ENCODE measurements at places on chromosomes 7 and 10.
A peak's percentile ranks its signal among the peaks of the same experiment; 100 is the strongest.

DNA sequence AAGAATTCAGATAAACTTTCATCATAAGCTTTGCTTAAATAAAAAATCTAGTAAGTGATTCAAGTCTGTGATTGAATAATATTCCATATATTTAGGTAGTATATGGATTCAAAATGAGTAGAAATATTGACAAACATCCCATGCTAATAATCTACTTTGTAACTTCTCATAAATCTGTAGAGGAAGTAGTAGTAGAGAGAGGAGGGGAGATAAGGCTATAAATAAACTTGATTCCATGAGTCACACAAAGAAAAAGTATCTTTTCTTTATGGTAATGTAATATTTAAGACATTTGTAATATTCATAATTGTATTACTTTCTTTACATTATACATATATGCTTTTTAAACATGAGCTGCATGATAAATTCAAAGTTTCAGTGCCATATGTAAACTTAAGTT lies 25.6 kb upstream of the CD36 start:
- DNase-seq = no peak

GRCh38 chr10:71622154-71622526 lies 97.4 kb downstream of the C10orf105 start:
- no peak for DNase-seq

- no peak for DNase-seq
These were observed 280.9 kb upstream of the AKR1E2 start for GRCh38 chr10:4545062-4545461.

DNA sequence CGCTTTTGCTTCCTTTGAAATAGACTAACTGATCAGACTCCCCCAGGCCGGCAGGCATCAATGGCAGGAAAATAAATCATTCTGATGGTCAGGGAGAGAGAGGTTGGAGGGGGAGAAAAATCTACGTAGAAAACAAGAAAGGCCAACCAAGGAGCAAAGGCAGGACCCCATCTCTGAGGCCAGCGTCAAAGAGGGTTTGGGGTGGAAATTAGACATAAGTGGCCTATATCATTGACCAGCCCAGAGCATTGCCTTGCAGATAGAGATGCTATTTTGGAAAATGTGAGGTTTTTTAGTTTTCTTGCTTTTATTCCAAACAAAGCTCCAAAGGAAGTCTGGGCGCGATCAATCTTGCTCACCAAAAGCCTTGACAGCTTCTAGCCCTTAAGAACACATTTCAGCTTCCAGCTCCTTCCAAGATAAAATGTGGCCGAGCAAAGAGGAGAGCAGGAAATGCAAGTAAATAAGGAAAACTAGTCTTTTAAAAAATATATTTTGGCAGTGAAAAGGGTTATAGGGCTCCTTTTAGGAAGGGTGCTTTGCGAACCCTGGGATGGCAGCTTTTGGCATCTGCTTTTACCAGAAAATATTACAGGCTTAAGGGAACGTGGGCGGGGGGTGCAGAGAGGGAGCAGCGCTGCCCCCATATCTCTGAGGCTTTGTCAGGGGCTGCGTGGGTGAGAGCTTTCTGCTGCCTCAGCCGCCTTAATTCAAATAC lies 2.0 kb upstream of the HOXA2 start:
- DNase-seq = no peak

GRCh38 chr10:92615515-92615914 lies 22.6 kb downstream of the KIF11 start:
- DNase-seq = no peak

GRCh38 chr7:55565681-55566080 lies 6.6 kb downstream of the VOPP1 start:
- peak; percentile 25 for DNase-seq

- no peak for DNase-seq
These were observed 53.9 kb upstream of the IL6 start for GRCh38 chr7:22672846-22673680.

DNA sequence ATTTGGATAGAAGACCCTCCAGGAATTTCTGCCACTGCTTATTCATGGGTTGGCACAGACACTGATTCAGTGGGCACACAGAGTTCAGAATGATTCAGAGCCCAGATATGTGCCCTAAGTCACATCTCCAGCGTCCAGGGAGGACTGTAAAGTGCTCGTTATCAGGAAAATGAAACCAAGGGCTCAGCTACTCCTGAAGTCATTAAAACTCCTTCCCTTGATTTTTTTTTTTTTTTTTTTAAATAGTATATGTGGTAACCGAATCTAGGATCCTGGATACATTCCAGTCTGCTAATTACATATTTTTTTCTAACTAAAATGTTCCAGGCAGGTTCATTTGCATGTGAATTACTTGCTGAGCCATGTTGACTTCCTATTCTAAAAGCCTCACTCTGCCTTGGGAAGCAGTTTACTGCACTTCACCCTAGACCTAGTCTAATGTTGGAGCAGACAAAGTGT lies 34.7 kb downstream of the MET start:
- DNase-seq = no peak

GRCh38 chr10:2263561-2263960 lies 526.2 kb upstream of the ADARB2 start:
- DNase-seq = no peak

GRCh38 chr10:79610601-79611191 lies at the start of gene SFTPA1:
Gene SFTPA1, plus strand, starts transcription at chr10:79610939. Its CDS starts 887 bp downstream, at chr10:79611826.
- DNase-seq = no peak

DNA sequence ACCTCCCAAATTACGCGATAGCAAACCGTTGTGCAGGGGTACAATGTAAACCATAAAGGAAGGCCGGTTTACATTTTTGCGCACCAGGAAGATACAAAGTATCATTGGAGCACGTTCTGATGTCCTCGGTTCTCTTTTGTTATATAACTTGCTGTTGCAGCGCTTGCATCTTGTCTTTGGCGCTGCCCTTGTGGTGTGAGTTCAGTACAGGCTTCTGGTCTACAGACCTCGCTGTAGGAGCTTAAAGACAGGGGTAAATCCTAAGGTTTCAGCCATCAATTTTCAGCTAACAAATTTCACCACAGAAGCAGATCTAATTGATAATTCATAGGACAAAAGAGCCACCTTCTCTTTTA lies 1.5 kb upstream of the MKX start:
- no peak for DNase-seq

DNA sequence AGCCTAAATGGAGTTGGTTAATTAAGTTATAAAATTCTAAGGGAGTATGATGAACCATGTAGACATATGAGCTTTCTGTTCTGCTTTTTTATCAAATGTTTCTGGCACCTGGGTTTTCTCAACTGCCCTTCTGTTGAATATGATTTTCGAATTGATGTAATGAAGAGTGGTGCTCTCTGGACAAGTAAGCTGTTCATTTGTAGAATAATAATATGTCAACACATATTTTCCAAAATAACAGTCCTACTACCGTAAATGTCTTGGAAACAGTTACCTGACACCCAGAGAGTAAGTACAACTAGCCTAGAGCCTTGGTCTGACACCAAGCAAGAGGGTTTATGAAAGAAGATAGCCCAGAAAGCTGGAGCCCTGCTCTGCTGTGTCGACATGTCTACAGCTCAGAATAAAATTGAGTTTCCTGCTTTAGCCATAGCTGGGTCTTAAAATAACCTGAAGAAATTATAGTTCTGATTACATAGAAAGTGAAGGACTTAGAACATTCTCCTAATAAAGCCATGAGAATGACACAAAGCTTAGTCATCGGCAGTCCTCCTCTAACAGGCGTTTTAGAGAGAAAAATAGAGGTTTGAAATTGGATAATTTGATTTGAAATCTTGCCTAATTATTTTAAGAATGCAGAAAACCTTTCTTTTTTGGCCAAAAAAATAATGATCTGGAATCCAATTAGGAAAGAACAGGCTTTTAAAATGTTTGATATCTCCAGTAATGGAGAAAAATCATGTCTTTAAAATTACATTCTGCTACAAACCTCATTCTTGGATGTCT lies 25.1 kb downstream of the HDAC9 start:
- no peak for DNase-seq

DNA sequence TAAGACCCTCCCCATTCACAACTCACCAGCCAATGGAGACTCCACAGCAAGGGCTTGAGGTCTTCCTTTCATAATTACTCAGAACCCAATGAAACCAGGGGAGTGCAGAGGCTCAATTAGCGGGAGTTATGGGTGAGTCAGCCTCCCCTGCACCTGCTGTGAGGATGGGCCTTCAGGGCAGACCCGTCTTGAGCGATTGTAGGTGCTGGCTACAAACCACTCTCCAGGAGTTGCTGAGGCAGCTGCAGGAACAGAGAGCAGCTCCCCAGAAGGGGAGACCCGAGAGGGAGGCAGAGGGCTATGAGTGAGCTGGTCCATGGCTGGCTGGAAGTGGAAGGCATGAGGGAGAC lies 58.5 kb upstream of the SORCS3 start:
- DNase-seq = peak; percentile 19

DNA sequence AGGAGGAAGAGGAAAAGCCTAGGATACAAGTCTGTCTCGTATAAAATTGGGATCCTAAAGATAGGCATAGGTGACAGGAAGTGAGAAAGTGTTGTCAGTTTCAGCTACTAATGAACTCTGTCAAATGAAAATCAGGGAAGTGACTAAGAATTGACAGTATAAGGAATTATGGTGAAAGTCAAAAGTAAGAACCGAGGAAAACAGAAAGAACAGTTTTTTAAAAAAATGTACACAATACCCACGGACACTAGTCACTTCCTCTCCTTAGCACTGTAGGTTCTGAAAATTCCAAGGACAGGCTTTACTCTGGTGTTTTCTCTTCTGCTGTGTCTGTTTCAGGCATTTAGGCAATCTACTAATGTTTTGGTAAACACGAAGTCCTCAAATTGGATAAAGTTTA lies 42.3 kb downstream of the ATAD1 start:
- no peak for DNase-seq

DNA sequence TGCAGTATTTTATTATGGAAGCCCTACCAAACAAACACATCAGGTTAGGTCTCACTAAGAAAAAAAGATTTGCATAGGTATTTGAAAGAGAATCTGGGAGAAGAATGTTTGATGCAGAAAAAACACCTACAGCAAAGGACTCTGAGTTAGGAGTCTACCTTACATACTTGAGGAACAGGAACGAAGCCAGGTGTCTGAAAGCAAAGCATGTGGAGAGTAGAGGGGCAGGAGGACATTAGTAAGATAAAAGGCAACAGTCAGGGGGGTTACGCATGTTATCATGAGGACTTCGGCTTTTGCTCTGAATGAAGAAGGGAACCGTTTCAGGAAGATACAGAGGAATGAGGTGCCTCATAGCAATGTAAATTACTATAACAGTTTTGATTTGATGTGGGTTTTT lies 87.9 kb upstream of the PTER start:
- no peak for DNase-seq

- no peak for DNase-seq
These were observed 92.3 kb downstream of the VTI1A start for GRCh38 chr10:112539340-112539739.

- DNase-seq = no peak
These were observed 148.6 kb downstream of the PTPRN2 start for GRCh38 chr7:158439035-158439434.

DNA sequence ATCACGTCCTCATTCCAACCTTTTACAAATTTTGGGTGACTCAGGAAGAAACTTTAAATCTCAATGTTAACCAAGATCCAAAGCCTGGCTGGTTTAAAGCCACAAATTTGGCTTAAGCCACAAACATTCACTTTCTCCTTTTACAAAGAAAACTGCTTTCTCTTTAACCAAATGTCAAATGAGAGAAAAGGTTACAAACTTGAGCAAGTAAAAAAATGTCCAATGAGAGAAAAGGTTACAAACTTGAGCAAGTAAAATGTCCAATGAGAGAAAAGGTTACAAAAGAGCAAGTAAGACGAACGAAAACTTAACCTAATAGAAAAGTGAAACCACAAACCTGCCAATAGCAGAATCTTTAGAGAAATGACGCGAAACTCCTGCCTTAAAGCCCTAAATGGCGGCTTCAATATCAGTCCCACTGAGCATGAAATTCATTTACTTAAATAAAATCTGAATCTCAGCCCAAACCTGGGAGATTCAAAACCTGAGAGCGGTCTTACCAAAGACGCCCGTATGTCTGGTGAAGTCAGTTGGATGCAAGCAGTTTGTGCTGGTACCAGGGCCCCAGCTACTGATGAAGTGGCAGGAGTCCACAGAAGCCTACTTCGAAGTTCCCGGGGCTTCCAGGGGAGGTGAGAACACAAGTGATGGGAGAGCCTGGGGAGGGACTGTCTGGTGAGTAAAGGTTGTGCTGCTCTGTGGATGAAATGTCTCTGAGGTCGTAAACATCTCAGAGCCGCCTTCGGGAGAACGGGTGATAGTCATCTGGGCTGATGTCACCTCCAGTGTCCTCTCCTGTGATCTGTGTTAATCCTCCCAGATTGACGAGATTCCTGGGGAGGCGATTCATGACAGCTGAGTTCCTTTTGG lies 74.6 kb downstream of the PAXIP1 start:
- DNase-seq = peak; percentile 45

Measured in activated CD4-positive, alpha-beta T cell treated with anti-CD3 and anti-CD28 coated beads for 48 hours (primary cell).